Left renal pelvis (tissue), 4 donors: ENCODE measurements at places on chromosomes 1 and 21. TPM values are rescaled to one million over a fixed set of nuclear protein-coding genes. Genes with fewer than 3 reads are reported as not detected.

DNA sequence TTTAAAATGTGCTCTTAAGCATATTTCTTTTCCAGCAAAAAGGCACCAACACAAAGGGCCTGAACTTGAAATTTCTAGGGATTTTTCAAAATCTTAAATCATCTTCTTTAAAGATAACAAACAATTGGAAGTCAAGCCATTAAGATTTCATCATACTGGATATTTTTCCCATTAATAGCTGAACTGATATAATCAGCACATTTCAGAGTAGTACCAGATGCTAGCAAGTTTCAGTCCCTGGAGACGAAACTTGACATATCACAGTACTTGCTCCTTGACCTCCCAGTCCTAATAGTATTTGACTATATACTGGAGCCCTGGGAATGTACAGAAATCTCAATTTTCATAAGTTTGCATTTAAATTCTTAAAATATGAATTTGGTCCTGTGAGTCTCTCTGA, 10.2 kb upstream of the CDC7 start:
- no peak for DNase-seq

GRCh38 chr1:232634096-232634495, 4.2 kb upstream of the SIPA1L2 start:
- DNase-seq = no peak

DNA sequence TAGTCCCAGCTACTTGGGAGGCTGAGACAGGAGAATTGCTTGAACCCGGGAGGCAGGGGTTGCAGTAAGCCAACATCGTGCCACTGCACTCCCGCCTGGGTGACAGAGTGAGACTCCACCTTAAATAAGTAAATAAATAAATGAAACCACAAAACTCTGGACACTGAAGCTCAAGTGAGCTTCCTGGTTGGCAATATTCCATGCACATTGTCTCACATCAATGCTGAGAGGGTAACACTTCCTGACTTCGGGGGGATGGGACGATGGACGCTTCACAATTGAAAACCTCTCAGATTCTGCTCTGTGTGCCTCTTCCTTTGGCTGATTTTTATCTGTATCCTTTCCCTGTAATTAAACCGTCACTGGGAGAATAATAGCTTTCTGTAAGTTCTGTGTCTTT, 70.0 kb upstream of the ZNF644 start:
- DNase-seq = no peak

DNA sequence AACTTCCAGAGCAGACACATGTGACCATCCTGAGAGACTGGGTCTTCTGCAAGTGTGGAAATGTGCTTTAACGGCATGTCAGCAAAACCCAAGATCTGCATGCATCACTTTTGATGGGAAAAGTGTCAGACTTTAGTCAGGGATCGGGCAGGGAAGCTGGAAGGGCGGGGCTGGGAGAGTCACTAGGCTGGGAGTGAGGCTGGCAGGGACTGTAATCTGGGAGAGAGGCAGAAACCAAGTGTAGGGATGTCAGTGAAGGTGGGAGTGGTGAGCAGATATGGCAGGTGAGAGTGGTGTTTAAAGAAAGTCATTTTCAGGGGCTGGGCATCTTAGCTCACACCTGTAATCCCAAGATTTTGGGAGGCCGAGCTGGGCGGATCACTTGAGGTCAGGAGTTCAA, 11.3 kb downstream of the CDA start:
- DNase-seq = no peak

DNA sequence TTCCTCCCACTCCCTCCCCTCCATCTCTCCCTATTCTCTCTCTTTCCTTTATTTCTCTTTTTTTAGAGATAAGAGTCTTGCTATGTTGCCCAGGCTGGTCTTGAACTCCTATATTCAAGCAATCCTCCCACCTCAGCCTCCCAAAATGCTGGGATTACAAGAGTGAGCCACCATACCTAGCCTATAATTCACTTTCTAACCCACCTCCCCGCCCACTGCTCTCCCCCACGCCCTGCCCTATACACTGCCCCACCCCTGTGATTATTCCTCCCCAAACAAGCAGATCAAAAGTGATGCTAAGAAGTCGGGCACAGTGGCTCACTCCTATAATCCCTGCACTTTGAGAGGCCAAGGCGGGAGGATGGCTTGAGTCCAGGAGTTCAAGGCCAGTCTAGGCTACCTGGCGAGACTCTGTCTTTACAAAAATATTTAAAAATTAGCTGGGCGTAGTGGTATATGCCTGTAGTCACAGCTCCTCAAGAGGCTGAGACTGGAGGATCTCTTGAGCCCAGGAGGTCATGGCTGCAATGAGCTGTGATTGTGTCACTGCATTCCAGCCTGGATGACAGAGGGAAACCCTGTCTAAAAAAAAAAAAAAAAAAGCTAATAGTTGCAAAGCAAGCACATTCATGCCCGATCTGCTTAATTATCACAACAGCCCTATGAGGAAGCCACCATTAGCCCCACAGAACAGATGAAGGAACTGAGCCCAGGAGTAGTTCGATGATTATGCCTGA, 12.8 kb upstream of the E2F2 start:
- DNase-seq = no peak

- no peak for DNase-seq
Measured at GRCh38 chr1:228152918-228153258, 3.2 kb downstream of the GJC2 start.

TRNP1 gene
- polyA plus RNA-seq = 6.9 TPM

CFAP107 gene
- polyA plus RNA-seq = 1.1 TPM

TMCC2 gene
- polyA plus RNA-seq = 7.3 TPM

SLC45A1 gene
- polyA plus RNA-seq = 3.2 TPM
